ENCODE measurements at places on chromosomes 7 and 10.
A peak's percentile ranks its signal among the peaks of the same experiment; 100 is the strongest.

GRCh38 chr10:2920637-2921036 lies 146.7 kb upstream of the PFKP start:
- DNase-seq: no peak

DNA sequence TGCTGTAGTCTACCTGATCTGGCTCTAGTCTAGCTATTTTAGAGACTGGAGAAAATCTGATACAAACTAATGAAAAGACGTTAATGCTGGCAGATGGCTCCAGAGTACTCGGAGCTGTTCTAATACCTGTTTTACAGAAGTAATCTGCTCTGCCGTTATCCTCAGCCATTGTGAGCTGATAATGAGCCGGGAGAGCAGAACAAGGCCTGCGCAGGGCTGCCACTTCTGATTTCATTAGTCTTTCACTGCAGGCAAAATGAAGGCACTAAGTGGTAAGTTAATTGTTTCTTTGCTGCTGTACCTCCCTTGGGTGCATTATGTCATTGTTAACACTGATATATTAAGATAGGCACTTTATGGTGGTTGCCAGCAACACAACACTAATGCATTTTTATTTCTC lies 456.4 kb upstream of the PFKP start:
- DNase-seq: no peak

GRCh38 chr7:29291723-29292618 lies 97.4 kb downstream of the CHN2 start:
- DNase-seq: no peak

GRCh38 chr10:47441938-47442337 lies 42.0 kb downstream of the ANXA8 start:
- DNase-seq: no peak

GRCh38 chr10:30436191-30436611 lies 2.2 kb downstream of the MAP3K8 start:
- no peak for DNase-seq

DNA sequence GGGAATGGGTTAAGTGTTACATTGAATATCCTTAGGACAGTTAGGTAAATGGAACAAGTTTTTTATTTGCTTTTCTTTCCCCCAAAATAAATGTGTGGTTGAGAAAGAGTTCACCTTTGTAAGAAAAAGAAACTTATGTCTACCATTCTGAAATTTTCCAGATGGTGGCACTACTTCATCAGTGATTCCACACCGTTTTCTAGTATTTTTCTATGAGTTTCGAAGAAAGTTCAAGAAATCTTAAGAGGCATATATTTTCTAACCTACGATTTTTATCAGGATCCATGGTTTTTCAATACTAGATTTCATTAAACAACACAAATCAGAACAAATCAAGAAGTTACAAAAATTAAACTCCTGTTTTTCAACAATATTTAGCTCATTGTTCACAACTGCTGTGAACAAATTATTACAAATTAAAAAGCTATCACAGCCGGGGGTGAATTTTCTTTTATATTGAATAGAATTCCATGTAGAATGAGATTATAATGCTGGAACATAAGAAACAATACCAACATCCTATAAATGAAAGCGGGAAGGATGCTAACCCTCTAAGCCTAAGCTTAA lies 163.1 kb upstream of the NPVF start:
- DNase-seq: no peak

- no peak for DNase-seq
Observed at GRCh38 chr7:118286131-118286530, 61.6 kb downstream of the ANKRD7 start.

GRCh38 chr10:44948642-44949041 lies 11.0 kb upstream of the RASSF4 start:
- DNase-seq: no peak

DNA sequence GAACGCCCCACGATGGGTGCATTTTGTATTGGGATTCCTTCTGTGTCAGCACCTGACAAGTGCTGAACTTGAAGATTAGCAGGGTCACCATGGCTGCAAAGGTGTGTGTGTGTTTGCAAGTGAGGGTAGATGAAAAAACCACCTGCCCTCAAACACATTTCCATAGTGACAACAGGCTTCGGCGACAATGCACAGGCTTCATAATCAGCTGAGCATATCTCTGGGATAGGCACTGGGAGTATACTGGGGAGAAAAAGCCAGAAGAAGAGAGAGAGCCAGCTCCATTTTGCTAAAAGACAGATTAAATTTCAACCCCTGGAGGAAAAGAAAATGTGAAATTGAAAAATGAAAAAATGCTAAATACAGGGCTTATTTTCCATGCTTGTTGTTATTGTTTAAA lies 656.1 kb downstream of the INHBA start:
- DNase-seq: no peak

- DNase-seq: no peak
Observed at GRCh38 chr7:43849047-43849446, 20.3 kb downstream of the MRPS24 start.

- no peak for DNase-seq
Observed at GRCh38 chr7:127616724-127617123, 1.2 kb downstream of the PAX4 start.

GRCh38 chr10:54194806-54195205 lies 606.2 kb downstream of the PCDH15 start:
- no peak for DNase-seq

- no peak for DNase-seq
Observed at GRCh38 chr7:133036289-133036688, 45.6 kb downstream of the CHCHD3 start.

GRCh38 chr7:96136600-96137239 lies 185.2 kb downstream of the SLC25A13 start:
- no peak for DNase-seq

GRCh38 chr10:103640436-103641181 lies 147.1 kb downstream of the NEURL1 start:
- no peak for DNase-seq

- DNase-seq: no peak
Observed at GRCh38 chr10:131145756-131146155, 165.8 kb downstream of the TCERG1L start.

GRCh38 chr7:92634924-92635519 lies 44.8 kb upstream of the FAM133B start:
- DNase-seq: no peak

DNA sequence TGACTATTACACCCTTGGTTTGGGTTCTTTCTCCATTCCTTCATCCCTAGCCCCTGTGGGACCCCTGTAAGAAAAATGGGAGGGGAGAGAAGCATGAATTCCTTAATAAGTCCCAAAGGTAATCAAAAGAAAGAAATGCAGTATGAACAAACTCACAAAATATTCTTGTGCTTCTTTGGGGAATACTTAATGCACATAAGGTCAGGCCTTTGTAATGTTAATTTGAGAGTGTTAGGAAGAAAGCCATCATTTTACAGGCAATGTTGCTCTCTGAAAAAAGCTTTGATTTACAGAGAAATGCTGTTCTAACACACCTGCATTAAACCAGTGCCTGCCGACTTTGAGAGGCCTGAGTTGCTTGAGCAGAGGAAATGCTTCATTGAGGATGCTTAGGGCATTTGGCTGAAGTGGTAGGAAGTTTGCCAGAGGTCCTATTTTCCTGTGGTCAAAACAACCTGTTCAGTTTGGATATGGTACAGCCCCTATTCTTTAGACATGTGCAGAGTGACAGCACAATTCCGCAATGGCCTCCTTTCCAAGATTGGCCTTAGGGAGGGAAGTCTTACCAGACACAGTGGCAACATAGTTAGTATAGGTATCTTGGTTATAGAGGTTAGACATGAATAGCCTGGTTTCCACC lies 643.4 kb downstream of the AUTS2 start:
- no peak for DNase-seq

DNA sequence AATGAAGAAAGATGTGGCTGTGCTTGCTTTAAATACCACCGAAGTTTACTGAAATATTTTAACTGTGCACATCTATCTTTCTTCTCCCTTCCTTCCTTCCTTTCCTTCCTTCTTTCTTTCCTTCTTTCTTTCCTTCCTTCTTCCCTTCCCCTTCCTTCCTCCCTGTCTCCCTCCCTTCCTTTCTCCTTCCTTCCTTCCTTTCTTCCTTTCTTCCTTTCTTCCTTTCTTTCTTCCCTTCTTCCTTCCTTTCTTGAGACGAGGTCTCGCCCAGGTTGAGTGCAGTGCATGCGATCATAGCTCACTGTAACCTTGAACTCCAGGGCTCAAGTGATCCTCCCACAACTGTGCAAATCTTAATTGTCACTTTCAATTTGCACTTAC lies 157.8 kb upstream of the FAM171A1 start:
- no peak for DNase-seq

DNA sequence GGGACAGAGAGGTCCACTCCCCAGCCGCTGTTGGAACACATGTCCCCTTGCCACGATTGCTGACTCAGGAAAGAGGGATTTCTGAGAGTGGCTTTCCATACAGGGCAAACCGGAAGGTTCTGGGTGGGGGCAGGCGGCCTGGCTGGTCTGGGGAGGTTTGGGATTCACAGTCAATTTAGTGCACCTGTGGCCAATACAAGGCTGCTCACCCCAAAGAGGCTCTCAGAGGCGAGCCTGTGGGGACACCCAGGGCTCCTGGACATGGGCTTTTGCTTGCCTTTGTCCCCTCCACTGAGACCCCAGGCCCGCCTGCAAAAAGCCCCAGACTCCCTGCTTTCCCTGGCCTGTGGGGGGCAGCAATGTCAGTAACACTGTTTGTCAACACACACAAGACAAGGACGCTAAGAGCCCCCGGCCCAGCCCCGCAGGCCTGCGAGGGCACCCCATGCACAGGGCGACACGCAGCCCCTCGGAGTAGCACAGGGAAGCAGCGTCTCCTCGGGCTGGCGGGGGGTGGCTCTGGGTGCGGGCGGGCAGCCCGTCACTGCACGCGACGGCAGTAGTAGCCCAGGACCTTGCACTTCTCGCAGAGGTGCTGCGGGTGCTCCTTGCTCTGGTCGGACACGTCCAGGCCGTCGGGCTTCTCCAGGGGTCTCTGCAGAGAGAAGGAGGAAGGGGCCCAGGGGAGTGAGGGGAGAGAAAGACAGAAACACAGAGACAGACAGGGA lies 38.7 kb downstream of the PPIF start:
- no peak for DNase-seq

DNA sequence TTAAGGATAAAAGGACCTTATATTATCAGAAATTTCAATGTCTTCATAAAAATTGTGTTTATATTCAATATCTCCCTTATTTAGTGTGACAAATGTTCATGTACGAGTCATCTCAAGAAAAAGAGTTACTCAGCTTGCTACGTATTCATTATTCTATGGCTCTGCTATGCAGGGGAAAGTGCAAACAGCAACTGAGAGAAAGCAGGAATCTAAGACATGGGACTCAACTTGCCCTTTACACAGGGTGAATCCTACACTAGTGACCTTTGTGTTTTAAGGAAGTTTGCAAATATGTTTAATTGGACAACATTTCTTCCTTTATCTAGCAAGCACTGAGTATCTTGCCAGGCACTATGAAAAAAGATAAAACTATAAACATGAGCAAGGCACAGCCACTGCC lies 104.7 kb downstream of the NPSR1 start:
- no peak for DNase-seq

GRCh38 chr7:131858611-131859010 lies 302.2 kb upstream of the PODXL start:
- DNase-seq: no peak

DNA sequence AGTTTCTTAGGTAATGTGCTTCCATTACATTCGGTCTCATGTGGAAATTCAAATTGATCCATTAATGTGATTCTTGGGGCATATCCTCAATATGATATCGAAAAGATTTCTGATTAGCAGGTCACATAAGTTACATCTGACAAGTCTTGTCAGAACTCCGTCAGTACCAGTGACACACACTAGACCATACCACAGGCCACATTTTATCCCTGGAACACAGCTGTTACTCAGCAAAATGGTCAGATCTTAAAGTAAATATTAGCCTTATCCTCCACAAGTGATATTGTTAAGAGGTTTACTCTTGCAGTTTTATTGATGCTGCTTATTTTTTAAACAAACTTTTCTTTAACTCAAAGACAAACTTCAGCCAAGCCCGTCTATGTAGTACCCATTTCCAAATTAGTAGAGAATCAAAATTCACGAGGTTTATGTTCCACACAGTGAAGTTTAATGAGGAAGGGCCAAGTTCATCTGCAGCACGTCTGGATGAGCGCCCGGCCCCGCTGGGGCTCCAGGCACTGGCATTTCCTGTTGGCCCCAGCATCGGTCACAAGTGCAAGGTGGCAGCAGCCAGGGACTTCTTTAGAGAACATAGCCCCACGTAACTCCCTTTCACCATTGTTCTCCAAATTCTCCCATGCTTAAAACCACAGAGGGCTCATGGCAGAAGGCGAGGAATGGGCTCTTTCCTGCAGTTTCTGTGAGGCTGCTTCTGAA lies 132.2 kb downstream of the VIPR2 start:
- DNase-seq: no peak

DNA sequence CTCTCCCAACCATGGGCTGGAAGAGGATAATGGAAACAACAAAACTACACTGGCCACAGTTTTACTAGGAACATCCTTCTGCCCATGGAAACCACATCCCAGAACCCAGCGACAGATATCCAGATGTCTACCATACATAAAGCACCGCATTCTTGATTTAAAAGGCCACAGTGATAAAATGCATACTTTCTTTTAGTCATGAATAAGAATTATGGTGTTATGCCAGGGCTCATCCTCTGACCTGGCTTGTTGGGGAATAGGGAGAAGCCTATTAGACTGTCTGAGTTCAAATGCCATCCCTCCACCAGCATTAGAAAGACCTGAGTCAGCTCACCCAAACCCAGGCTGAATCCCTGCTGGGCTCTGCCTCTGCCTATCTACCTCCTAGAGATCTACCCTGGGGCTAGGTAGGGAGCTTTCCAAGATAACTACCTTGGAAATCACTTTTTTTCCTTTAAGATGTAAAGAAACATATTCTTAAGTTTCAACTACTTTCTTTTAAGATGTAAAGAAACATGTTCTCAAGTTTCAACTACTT lies 5.2 kb downstream of the ABCA13 start:
- no peak for DNase-seq

DNA sequence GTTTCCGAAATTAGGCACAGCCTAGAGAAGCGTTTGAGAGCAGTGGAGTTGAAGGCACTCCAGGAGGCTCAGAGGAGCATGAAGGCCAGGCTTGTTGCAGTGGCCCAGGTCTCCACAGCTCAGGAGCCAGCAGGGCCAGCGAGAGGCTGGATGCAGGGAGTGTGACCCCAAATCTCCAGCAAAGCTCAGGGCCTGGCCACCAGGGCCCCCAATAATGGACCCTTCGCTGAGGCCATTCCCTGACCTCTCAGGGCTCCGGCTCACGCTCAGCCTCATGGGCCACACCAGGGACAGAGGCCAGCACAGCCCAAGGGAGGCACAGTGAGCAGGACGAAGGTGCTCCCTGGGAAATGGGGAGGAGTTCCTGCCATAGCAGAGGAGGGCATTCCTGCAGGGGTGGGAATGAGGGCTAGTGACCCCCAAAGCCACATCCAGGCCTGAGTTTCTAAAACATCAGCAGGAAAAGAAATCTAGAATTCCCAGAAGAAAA lies 47.5 kb downstream of the EBF3 start:
- DNase-seq: no peak

- DNase-seq: peak; percentile 69
Observed at GRCh38 chr7:150942001-150942590, 36.0 kb downstream of the KCNH2 start.

GRCh38 chr10:56319386-56319785 lies 41.7 kb downstream of the ZWINT start:
- DNase-seq: no peak

GRCh38 chr7:24741679-24742505 lies 15.4 kb downstream of the GSDME start:
- no peak for DNase-seq
